ENCODE measurements at places on chromosomes 2 and 18.

- no peak for DNase-seq
Observed at GRCh38 chr2:177532567-177532966, 140.0 kb downstream of the AGPS start.

DNA sequence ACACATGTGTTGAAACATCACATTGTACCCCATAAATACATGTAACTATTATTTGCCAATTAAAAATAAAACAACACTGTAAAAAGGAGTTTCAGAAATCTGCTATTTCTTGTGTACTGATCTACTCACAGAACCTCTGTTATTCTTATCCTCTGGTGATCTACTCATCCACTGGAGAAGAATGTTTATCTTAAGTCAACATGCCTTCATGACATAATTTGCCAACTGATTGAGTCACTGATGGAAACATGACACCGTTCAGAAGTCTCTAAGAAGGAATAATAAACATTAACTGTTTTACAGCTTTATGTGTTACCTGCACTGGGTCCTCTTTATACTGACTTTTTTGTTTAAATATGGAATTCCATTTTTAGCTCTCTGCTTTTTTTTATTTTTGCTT lies 555.2 kb downstream of the DCDC2C start:
- DNase-seq = no peak

- no peak for DNase-seq
Observed at GRCh38 chr2:148932536-148932935, 57.5 kb downstream of the KIF5C start.

DNA sequence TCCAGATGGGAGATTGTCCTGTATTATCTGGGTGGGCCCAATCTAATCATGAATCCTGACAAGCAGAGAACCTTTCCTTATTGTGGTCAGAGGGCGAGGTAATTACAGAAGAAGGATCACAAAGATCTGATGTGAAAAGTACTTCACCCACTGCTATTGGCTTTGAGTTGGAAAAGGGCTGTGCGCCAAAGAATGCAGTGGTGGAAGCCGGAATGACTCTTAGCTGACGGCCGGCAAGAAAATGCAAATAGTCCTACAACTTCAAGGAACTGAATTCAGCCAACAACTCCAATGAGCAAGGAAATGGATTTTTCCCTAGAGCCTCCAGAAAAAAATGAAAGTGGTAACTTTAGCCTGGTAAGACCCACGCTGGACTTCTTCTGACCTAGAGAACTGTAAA lies 67.3 kb downstream of the CTNNA2 start:
- DNase-seq = no peak

DNA sequence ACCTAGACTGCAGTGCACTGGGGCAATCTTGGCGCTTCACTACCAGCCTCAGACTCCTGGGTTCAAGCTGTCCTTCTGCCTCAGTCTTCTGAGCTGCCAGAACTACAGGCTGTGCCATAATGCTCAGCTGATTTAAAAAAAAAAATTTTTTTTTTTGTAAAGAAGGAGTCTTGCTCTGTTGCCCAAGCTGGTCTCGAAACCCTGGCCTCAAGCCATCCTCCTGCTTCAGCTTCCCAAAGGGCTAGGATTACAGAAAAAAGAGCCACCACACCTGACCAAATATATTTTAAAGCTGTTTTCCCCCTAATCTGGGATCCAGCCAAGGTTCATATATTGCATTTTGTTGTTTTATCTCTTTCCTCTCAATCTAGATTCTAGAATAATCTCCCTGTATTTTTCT lies 82.2 kb downstream of the RAB31 start:
- DNase-seq = no peak

DNA sequence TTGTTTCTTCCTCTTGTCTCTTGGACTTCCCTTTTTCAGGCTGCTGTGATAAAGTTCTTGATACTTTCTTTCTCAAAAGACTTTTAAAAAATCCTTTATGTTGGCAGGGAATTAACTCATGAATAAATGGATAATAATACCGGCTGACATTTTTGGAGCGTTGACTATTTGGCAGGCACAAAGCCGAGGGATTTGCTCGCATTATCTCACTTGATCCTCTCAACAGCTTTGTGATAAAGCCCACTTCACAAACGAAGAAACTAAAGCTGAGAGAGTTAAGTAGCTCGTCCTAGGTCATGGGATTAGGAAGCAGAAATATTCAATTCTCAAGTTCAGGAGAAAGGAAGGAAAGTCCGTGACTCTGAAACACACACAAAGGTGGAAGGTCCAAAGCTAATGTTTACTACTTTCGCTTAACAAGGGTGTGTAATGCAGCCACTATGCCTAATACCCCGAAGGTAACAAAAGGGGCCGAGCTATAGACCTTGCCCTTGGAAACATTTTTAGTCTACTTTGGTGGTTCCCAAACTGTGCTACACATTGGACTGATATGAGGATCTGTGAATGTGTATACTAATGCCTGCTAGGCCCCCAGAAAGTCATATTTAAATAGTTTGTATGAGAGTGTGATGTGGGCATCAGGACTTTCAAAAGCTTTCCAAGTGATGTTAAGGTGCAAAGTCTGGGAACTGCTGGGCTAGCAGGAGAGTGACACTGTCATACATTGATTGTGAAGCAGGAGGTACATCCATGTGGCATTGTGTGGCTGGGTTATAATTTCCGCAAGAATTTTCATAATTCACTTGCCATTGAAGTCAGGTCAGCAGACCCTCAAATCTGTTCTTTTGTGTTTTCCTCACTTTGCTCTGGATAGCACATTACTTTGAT lies 508.4 kb downstream of the PLCL1 start:
- DNase-seq = no peak

- DNase-seq = no peak
Observed at GRCh38 chr18:79374408-79375171, 21.1 kb upstream of the NFATC1 start.

DNA sequence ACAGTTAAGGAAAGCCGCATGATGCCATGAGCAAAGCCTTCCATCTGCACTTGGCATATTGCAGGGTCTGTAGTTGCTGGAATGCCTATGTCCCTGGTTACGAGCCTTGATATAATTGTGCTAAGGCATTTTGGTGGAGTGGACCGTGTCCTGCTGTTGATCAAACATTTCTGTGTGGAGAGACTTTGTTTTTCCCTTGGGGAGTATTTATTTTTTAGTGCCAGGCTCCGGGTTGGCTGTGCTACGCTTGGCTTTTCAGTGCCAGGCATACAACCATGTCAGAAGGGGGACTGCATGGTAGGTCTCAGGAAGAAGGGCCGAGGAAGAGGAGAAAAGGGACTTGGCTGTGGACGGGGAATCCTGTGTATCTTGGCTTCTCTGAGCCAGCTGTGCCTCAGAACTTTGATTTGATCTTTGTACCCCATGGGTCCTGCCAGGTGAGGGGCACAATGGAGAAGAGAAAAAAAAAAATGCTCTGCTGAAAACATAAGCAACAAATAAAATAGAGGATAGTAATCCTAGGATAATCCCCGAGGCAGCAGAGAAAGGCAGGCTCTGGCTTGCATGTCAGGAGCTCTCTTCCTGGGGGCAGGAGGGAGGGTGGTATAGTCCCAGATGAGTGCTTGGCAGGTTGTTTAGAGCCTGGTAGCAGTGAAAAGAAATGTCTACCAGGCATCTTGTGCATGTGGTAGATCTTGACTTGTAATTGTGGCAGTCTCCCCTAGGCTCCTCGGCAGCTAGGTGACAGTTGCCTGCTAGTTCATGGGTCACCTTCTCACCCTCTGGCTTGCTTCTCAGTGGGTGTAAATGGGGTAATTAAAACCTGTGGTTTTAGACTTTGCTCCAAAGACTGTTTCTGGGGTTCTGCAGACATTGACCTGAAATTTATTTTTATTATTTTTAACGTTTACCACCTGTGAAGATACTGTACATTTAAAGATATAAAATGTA lies 233.0 kb downstream of the NEDD4L start:
- no peak for DNase-seq

DNA sequence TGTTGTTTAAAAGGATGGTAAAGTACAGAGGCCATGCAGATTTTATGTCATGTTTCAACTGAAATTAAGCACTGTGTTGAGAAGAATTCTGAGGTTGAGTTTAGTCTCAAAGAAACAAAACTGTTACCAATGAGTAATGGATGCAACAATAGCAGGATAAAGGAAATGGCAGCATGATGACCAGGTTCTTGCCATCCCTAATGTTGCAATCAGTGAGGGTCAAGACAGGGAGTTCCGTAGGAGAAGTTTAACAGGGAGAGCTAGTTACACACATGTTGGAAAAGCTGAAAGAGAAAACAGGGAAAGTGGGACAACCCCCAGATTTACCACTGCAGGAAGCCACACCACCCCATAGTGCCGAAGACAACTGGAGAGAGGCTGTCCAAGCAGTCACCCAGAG lies 343.8 kb upstream of the EPHA4 start:
- no peak for DNase-seq

- no peak for DNase-seq
Observed at GRCh38 chr18:31533236-31533635, 35.3 kb downstream of the DSG2 start.

- no peak for DNase-seq
Observed at GRCh38 chr2:78561876-78562275, 463.6 kb upstream of the REG3G start.

DNA sequence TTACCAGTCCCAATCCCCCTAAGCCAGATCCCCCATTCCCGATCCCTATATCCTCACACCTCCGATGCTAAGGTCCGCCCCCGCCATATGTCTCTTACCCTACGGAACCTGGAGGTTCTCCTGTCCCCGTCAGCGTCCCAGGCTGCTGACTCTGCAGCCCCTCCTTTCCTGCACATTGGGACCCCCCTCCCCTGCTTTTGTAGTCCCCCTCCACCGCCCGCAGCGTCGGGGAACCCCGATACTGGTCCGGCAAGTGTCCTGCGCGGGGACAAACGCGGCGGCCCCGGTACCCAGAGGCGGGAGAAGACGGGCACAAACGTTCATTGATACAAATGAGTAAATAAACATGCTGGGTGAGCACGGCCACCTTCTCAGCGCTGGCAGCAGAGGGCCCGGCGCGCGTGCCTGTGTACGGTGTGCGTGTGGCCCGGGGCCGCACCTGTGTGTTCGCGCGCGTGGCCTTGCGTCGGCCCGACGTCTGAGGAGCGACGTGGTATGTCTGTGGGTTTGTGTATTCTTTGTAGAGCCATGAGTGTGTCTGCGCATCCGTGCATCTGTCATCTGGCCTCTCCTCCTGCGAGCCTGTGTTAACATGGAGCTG lies 2.0 kb upstream of the CYP26B1 start:
- peak; percentile 75 for DNase-seq

GRCh38 chr2:198375083-198375410 lies 570.7 kb downstream of the PLCL1 start:
- no peak for DNase-seq

DNA sequence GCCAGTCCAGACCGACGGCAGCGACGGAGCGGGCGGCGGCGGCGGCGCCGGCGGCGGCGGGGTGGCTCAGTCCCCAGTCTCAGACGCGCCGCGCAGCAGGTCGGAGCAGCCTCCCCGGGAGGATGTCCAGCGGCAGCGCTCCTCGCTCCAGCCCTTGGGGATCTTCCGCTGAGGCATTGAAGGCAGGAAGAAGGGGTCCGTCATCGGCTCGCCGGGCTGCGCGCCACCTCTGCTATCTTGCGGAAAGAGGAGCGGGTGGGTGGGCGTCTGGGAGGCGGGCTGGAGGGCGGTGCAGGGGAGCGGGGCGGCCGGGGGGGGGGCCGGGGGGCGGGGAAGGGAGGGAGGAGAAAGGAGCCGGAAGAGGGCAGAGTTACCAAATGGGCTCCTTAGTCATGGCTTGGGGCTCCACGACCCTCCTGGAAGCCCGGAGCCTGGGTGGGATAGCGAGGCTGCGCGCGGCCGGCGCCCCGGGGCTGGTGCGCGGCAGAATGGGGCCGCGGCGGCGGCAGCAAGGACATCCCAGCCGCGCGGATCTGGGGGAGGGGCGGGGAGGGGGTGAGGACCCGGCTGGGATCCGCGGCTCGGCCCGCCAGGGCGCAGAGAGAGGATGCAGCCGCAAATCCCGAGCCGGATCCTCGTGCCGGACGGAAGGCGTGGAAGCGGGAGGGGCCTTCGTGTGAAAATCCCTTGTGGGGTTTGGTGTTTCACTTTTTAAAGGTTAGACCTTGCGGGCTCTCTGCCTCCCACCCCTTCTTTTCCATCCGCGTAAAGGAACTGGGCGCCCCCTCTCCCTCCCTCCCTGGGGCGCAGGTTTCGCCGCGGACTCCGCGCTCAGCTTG lies at the start of gene NETO1:
NETO1 (minus strand) TSS at position 242 of the 839 bp plus-strand sequence. CDS start 696 bp downstream, outside the sequence.
- DNase-seq = peak; percentile 84

- DNase-seq = peak; percentile 25
Observed at GRCh38 chr2:234368861-234369261, 128.0 kb downstream of the ARL4C start.

DNA sequence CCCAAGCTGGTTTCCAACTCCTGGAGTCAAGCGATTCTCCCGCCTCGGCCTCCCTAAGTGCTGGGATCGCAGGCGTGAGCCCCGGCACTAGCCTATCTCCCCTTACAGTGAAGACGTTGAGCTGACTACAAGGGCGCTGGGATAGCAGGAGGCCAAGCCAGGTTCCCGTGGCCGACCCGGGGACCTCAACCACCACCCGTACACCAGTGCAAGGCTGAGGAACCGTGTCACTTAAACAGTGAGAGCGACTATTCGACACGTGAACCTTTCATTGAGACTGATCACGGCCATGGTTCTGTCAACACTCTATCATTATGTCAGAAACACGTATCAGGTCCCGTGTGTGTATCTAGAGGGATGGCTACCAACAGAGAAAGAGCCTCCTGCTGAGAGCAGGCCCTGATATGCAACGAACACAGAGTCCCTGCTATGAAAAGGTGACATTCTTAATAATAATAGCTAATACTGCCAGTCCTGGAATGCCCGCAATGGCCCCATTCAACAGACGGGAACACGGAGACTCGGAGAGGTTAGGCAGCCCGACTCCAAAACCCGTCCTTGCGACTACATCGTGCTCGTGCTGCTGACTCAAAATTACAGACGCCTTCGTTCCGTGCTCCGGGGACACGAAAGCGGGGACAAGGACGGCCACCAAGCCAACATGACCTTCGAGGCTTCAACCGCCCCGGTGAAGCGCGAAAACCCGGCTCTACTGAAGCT lies 833 bp downstream of the AFG3L2 start:
- DNase-seq = peak; percentile 43

GRCh38 chr2:218029366-218030360 lies 26.9 kb upstream of the TNS1 start:
- peak; percentile 40 for DNase-seq

- no peak for DNase-seq
Observed at GRCh38 chr2:17479875-17480274, 38.4 kb downstream of the RAD51AP2 start.

DNA sequence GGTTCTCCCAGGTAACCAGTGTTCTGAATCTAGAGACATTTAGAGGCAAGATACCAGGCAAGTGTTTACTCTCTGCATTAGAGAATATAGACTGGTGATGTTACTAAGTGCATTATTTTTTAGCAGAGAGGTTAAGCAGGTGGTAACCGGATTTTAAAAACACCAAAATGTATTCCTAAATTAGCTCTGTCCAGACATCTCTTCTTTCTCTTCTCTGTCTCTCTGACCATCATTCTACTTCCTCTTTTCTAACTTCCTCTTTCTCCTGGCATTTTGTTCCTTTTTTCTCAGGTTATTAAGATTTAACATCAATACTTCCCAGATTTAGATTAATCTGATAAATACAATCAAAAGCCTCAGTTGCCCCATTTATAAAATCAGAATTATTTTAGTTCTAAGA lies 31.7 kb upstream of the DYNC1I2 start:
- DNase-seq = no peak
